ENCODE measurements at places on chromosomes 1 and 21.

GRCh38 chr1:221740369-221740992 lies 1.4 kb downstream of the DUSP10 start:
- DNase-seq = no peak

DNA sequence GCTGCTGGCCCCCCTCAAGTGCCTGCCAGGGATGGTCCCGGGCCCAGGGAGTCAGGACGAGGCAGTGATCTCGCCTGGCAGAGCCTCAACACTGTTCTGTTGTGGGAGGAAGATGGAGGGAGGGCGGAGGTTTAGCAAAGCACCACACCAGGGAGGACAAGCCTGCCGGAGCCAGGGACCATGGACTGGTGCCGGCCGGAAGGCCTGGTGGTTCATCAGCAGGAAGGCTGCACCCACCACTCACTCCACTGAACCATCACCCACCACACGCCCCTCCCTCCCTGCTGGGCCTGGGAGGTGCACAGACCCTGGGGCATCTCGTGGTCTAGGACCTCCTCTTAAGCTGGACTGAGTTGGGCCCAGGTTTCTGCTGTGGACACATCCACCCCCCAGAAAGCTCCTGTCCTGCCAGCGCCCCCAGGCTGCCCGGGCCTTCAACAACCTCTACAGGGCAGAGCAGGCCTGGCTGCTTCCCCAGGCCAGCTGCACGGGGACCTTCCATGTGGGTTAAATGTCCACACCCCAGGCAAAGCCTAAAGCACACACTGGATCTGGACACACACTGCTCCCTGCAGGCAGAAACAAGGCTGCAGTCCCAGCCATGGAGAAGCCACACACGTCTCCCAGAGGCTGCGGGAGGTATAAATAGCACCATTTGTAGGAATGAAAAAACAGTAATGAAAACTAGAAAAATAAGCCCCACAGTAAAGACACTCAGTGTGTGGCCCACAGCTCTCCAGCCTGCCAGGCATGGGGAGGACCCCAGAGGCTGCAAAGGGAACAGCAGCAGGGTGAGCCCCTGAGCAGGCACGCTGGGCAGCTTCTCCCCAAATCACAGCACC lies 10.4 kb upstream of the TMEM240 start:
- DNase-seq = no peak

DNA sequence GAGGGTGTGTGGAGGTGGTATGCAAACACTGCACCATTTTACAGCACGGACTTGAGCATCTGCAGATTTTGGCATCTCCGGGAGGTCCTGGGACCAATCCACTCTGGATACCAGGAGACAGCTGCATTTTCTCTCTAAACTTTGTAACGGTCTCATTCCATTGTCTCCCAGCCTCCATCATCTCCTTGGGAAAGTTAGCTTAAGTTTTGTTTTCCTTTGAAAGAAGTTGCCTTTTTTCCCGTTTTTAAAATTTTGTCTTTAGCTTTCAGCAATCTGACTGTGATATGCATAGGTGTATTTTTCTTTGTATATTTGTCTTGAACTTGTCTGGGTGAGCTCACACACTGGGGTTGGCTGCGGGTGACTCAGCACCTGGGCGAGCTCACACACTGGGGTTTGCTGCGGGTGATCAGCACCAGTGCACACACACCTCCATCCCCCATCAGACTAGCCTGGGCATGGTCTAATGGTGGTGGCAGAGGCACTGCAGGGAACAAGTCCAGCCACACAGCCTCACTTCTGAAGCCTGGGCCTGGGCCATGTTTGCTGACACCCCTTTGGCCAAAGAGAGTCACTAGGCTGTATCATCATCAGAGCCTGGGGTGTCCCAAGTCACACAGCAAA lies 32.1 kb upstream of the COL18A1 start:
- DNase-seq = no peak

- DNase-seq = no peak
These were observed 3.9 kb upstream of the COL18A1 start for GRCh38 chr21:45401054-45401518.

DNA sequence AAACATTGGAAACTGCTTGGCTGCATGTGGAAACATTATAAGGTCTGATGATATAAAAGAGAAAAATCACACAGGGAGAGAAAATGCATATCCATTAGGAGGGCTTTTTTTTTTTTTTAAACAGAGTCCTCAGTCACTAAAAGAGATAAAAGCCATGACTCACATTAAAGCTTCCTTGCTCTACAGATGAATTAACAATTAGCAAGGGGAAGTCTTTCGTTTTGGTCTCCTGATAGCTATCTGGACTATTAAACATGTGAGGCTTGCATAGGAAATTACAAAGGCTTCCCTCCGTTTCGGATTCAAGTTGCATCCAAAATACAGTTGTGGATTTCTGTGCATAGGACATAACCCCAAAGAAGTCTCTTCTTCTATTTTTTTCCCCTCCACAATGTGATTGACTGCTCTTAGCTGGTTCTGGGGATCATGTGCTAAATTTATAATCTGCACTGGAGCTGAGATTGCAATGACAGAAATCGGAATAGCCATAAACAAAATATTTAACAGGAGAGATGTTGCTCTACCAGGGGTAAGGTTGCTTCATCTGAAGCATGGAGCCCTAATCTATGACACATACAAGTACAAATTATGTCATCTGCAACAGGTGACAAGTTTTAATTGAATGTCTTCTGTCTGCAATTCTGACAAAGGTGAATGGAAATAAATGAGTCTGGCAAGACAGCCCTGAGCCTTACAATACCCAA lies 146.8 kb downstream of the ESRRG start:
- DNase-seq = no peak

- DNase-seq = no peak
These were observed 13.0 kb downstream of the FAM20B start for GRCh38 chr1:179038528-179039281.

- DNase-seq = no peak
These were observed 127.9 kb upstream of the CACYBP start for GRCh38 chr1:174871886-174872285.

DNA sequence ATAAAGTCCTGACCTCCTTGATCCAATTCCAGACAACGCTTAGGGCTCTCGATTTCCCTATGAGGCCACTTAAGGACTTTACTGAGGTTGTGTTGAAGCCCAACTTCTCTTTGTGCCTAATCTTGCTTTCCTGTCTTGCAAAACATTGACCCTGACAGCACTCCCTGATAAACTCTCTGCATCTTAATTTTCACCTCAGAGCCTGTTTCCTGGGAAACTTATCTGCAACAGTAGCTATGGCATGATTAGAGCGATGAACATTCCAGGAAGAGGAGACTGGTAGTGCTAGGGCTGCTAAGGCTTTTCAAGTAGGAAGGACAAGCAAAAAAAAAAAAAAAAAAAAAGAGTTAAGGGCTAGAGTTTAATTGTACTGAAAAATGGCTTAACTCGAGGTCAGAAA lies 118.9 kb downstream of the RGS21 start:
- DNase-seq = no peak

DNA sequence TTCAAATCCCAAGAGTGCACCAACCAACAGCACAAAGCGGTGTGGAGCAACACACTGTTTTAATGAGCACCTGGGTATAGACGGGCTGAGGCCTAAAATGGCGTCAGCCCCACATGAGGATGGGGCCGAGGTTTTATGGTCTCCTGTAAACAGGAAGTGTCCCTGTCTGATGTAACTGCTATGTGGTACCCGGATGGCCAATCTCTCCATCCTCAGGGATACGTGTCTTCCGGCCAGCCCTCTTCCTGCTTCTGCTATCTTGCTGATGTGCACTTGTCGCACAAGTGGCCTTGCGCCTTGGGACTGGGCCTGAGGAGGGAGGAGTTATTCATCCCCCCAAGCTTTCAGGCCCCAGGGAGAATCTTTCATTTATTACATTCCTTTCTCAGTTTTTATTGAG lies 73.5 kb downstream of the CNST start:
- no peak for DNase-seq

DNA sequence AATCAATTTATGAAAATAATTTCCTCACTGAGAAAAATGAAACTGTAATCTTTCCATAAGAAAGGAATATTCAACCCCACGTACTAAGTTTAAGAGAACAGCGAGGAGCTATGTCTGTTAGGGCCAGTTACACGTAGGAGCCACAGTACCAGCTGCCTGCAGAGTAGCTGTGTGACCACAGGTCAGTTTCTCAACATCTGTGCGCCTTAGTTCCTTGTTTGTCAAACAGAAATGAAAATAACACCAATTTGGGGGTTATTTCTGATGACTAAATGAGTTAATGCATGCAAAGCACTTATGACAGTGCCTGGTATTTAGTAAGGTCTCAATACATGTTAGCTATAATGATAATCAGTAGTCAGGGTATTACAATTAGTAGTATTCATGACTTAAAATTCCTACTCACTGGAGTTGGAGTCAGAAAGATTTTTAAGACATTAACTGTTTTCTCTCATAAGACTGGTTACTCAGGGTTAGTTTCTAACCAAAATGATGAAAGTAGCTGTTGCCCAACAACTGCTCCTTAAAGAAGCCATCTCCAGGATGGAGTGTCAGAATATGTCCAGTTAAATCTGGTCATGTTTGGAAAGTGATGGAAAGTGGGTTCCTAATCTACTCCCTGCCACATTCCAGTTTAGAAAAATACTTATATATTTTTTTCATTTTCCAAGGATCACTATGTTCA lies 85.8 kb upstream of the ZNF648 start:
- no peak for DNase-seq

DNA sequence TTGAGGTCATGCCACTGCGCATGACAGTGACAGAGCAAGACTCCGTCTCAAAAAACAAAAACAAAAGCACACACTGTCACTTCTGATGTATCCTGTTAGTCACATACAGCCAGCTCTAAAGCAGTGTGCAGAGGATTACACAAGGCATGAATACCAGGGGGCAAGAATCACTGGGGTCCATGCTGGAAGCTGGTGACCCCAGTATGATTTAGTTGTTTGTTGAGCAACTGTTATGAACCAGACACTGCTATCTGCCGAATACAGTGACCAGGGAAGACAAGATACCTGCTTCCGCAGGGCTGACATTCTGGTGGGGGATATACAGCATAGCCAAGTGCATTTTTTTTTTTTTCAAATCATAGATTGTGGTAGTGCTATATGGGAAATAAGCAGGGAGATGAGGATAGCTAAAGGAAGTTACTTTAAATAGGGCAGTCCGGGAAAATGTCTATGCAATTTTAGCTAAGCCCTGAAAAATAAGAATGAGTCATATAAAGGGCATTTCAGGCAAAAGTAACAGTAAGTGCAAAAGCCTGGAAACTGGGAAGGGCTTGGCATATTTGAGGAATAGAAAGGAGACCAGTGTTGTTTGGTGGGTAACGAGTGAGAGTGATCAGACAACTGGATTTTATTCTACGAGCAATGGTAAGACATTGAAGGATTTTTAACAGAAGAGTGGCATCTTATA lies 69.7 kb downstream of the ADSS2 start:
- no peak for DNase-seq

DNA sequence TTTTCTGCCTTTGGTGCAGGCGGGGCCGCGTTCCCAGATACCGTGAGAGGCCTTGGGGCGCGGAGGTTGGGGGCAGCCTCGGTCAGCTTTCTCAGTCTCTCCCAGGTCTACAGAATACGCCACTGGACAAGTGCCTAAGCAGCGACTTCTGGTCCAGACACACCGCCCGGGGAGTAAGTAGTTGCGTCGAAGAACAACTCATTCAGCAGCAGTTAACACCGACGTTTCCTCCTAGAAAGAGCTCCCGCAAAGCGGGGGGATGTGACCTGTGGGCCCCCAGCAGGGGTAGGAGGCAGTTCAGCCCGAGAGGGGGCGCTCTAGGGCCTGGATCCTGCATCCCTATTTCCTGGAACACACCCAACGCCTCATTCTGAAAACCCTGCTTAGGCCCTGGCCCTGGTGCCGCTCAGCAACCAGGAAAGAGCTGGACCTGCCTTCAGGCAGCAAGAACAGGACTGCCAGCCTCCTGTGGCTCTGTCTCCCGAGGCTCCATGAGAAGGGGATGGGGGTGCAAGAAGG lies 6.5 kb upstream of the BARHL2 start:
- no peak for DNase-seq

DNA sequence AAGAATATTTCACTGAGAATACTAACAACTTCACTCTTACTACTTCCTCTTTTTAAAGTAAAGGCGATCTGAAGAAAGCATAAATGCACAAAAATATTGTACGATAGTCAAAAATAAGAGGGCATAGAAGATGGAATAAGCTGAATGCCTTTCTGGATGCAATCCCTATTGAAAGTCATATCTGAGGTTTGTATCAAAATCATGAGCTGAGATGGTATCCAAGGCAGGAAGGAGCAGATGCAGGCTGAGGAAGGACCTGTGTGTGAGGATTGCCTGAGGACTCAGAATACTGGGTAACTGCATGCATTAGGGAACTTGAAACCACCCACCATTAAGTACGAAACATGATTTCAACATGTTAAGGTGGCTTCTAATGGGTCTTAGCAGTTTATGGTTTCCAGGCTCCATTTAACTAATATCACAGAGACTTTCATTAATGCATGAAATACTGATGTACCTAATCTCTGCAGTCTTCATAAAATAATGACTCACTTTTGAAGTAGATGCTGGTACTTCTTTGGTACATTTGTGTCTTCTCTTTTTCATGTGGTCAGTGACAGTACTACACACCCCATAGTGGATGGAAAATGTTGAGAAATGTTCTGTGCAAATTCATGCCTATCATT lies 29.6 kb upstream of the RGS1 start:
- DNase-seq = no peak

DNA sequence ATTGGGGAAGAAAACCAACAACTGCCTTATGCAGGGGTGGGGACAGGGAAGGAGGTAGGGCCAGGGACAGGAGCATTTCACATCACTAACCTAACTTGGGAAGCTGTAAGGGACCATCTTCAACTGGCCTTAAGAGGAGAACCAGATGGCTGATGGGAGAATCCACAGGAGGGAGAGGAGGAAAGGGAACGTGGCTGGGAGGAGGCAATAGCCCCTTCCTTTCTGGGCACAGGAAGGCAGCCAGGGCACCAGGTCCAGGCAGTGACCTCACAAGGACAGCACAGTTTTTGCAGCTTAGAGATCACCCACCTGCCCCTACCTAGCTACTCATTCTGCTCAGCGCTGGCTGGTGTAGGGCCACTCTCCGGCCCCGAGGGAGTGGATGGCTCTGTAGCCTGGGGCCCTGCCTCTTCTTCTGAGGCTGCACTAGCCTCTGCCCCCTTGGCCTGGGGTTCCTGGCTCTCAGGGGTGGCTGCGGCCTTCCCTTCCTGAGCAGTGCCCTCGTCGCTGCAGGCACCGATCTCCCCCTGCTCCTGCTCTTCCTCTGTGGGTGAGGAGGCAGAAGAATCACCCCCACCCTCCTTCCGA lies 1.7 kb downstream of the MARCKSL1 start:
- no peak for DNase-seq

DNA sequence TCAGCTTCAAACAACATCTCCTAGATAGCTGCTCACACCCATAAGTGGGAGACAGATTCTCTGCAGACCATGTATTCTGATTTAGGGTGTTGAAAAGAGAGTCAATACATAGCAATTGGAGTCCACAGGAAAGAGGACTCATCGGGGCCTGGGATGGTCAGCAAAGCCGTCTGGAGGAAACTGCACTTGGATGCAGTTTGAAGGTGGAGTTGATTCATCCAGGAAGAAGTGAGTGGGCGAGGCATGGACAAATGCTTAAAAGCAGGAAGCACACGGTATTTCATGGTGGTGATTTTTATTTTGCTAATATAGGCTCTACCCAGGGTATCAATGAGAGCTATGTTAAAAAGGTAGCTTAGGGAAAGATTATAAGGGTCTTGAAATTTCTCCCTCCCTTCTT lies 36.8 kb upstream of the DIRAS3 start:
- DNase-seq = no peak

GRCh38 chr21:31442339-31442738 lies 98.3 kb upstream of the TIAM1 start:
- DNase-seq = no peak

GRCh38 chr1:11354893-11355553 lies 82.0 kb downstream of the UBIAD1 start:
- DNase-seq = no peak
